Lung microvascular endothelial cell (primary cell): ENCODE measurements at places on chromosomes 11 and 22. TPM values are rescaled to one million over a fixed set of nuclear protein-coding genes. Genes with fewer than 3 reads are reported as not detected.
A peak's percentile ranks its signal among the peaks of the same experiment; 100 is the strongest.

NRIP3 gene
- 0.20 and 1.5 TPM in 2 replicates for total RNA-seq

OR5P2 gene
- total RNA-seq: not detected in 2 replicates

RAG1 gene
- 0.60 and 1.1 TPM in 2 replicates for total RNA-seq

TBC1D22A gene
- total RNA-seq: 12.9 and 15.3 TPM in 2 replicates

ST14 gene
- under 0.01 TPM in 1 of 2 replicates, not detected in the other for total RNA-seq

SMTNL1 gene
- total RNA-seq: not detected in 2 replicates

ENDOD1 gene
- 43.2 and 61.1 TPM in 2 replicates for total RNA-seq

HEPN1 gene
- under 0.01 and 0.20 TPM in 2 replicates for total RNA-seq

MUC5AC gene
- not detected in 2 replicates for total RNA-seq

FBXO3 gene
- 20.0 and 29.0 TPM in 2 replicates for total RNA-seq

LINC01488 gene
- under 0.01 TPM in 1 of 2 replicates, not detected in the other for total RNA-seq

KCNE3 gene
- total RNA-seq: under 0.01 and 0.22 TPM in 2 replicates

GAB4 gene
- not detected in 2 replicates for total RNA-seq

MYOD1 gene
- not detected in 2 replicates for total RNA-seq

DNA sequence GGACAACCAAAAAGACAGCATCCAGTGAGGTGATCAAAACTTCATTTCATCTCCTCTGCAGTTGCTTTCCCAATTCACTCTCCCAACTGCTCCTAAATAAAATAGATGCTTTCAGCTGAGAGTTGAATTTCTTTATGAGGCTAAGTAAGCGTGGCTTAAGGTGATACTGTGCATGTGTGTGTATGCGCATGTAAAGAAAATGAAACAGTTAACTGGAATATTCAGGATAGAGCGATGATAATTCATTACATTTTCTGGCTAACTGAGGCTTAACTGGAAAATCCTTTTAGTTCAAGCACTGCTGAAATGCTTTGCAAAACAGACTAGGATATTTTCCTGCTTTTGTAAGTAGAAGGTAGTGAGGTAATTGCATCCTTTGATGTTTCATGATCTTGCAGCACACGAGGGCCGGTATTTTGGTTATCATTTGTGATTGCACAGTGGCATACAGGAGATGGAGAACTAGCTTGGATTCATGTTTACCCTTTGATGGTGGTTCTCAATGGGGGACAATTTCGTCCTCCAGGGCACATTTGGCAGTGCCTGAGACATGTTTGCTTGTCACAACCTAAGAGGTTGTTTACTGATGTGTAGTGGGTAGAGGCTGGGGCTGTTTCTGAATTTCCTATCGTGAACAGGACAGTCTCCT, 71.2 kb downstream of the ZBTB16 start:
- no peak for DNase-seq

DNA sequence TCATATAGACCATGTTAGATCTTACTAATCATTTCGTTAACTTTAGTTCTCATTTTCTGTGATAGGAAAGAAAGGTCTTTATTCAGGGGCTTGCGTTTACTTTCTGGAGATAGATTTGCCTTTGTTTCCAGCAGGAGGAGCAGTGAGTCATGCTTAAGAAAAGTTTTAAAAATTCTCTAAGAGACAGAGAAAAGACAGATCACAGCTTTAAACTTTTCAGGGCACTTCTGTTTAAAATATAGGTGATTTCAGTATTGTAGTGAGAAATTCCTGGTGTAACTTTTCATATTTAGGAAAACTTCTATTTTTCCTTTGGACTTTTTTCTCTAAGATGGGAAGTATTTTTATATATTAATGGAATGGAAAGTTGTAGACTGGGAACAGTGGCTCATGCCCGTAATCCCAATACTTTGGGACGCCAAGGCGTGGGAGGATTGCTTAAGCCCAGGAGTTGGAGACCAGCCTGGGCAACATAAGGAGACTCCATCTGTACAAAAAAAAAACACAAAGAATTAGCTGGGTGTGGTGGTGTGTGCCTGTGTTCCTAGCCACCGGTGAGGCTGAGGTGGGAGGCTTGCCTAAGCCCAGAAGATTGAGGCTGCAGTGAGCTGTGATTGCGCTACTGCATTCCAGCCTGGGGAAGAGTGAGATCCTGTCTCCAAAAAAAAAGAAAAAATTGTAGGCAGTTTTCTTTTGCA, 60.3 kb downstream of the ATXN10 start:
- DNase-seq: peak; percentile 28

DNA sequence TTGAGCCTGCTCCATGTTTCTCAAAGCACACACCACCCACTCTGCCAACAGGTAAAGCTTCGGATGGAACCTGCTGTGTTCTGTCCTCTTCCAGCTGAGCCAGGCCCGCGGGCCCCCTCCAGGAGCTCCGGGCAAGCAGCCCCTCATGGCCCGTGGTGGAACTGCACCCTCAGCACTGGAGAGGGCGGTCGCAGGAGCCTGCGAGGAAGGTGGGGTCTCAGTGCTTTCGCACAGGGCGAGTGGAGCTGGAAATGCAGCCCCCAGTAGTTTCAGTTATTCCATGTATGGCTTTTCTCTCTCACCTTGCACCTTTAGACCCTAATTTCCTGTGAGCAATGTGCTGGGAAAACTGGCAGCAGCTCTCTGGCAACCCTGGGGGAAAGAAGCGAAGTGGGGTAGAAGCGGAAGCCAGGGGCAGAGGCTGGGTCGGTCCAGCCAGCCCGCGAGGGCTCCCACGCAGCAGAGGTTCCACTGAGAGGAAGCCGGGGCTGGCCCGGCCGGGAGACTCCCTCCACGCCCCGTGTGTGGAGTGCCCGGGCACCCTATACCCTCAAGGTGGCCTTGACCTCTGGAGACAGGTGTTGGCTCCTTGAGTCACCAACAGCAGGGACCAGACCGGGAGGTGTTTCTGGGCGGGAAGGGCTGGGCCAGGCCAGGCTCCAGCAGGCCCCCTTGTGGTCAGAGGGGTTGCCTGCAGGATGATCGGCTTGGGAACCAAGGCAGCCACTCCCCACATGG, 119.9 kb upstream of the TMEM45B start:
- peak; percentile 56 for DNase-seq

- DNase-seq: no peak
Measured at GRCh38 chr11:74048993-74049392, 40.1 kb upstream of the UCP3 start.

DNA sequence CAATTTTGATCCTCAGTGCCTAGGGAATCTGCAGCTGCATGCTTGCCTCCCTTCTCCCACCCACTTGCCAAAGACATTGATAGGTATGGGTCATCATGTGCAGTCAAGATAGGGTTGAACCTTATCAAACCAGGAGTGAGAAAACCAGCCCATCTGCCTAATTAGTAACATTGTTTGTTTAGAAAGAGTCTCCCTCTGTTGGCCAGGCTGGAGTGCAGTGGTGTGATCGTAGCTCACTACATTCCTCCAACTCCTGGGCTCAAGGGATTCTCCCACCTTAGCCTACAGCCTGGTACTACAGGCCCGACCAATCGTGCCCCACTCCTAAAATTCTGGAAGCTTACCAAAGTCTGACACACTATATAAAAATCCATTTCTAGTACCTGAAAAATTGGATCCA, 4.6 kb downstream of the C11orf71 start:
- peak; percentile 15 for DNase-seq

GRCh38 chr11:8948886-8949285, 6.1 kb upstream of the ASCL3 start:
- no peak for DNase-seq

- no peak for DNase-seq
Measured at GRCh38 chr22:46627806-46628482, 7.8 kb downstream of the GRAMD4 start.

- DNase-seq: peak; percentile 72
Measured at GRCh38 chr22:39388261-39389011, 11.1 kb upstream of the TAB1 start.

- DNase-seq: no peak
Measured at GRCh38 chr22:23373601-23374000, 193.3 kb downstream of the BCR start.

DNA sequence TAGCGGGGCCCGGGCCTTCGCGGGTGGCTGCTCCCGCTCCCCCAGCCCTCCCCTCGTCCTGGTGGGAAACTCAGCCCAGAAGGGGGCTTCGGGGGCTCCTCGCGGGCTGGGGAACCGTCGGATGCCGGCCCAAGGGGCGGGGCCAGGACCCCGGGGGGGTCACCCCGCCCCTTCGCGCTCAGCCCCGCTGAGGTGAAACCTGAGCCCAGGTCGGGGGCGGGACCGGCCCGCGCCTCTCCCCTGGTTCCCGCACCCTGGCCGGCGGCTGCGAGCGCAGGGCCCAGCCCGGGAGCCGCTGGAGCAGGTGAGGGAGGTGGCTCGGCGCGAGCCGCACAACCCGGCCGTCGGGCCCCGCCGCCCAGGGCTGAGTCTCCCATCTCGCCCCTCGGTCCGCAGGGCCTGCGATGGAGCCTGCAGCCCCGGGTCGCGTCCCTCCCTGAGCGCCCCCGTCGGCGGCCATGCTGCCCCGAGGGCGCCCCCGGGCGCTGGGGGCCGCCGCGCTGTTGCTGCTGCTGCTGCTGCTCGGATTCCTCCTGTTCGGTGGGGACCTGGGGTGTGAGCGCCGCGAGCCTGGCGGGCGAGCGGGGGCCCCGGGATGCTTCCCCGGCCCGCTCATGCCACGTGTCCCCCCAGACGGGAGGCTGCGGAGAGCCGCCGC, at the start of gene LARGE2:
TSS of gene LARGE2 (plus strand) at position 232 of the 658 bp plus-strand sequence. CDS start at position 459, 227 bp downstream.
- DNase-seq: no peak

GRCh38 chr22:43473441-43473840, 61.6 kb downstream of the MPPED1 start:
- no peak for DNase-seq

GRCh38 chr22:24208012-24208749, 26.9 kb downstream of the SUSD2 start:
- peak; percentile 98 for DNase-seq

DNA sequence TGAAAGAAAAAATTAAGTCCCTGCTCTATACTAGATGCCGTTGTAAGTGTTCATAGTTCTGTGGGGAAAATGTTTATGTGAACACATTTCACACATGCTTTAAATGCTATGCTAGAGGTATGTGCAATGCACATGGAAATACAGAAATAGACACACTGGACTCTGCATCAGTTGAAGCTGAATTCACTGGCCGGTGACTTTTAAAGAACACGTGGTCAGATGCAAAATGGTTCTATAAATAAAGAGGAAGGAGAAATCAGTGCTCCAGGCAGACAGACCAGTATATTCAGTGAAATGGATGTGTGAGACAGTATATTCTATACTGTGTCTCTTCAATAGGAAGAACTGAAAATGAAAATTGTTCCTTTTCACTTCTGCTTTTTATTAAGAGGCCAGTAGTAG, 29.9 kb downstream of the TRPC6 start:
- no peak for DNase-seq

- no peak for DNase-seq
Measured at GRCh38 chr22:44116755-44117684, 63.7 kb upstream of the PARVG start.

- peak; percentile 78 for DNase-seq
Measured at GRCh38 chr11:128503245-128503991, 83.9 kb downstream of the ETS1 start.

GRCh38 chr11:19435306-19435989, 194.7 kb upstream of the E2F8 start:
- DNase-seq: no peak

DNA sequence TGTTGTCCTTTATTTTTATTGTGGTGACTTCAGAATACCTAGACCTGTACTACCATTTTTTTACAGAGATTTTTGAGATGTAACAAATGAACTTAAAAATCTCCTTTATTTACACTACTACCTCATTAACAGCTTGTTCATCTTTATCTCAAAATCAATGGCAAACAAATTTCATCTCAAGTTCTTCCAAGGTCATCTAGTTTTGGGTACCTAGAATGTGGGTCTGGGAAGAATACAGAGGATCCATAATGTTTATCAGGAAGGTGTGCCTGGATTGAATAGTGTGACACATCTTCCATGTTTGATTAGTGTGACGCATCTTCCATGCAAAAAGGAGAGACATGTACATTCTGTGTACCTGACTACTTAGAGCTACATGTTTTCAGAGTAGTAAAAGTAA, 63.3 kb upstream of the CCDC179 start:
- no peak for DNase-seq

DNA sequence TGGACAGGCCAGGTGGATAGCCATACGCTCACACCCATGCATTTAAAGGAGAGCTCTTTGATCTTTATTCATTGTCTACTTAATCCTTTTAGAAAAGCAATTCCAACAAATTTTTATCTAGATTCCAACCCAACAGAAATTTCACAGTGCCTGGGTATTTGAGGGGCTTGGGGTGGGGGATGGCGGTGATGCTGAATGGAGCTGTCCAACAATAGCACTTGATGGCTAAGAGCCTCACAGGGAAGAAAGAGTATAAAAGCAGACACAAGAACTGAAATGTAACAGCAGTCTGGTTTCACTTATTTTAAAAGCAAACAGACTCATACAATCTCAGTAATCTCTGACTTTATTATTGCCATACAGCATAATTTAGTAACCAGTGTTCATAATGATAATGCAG, 101.8 kb upstream of the SORL1-AS1 start:
- no peak for DNase-seq

DNA sequence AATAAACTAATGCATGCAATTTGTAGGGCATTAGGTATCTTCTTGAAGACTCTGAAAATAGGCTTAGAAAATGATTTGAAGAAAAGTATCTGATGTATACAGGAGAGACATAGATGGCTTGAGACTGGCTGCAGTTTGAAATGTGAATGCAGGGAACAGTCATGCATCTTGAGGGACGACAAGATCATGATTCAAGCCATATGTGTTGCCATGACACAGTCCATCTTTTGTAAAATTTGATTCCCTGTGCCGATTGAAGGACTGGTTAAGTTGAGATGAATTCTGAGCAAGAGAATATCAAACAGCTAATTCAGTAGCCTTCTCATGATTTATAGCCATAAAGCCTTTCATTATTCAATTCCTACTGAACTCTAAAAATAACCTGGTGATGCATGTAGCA, 231.6 kb downstream of the CASP12 start:
- no peak for DNase-seq

DNA sequence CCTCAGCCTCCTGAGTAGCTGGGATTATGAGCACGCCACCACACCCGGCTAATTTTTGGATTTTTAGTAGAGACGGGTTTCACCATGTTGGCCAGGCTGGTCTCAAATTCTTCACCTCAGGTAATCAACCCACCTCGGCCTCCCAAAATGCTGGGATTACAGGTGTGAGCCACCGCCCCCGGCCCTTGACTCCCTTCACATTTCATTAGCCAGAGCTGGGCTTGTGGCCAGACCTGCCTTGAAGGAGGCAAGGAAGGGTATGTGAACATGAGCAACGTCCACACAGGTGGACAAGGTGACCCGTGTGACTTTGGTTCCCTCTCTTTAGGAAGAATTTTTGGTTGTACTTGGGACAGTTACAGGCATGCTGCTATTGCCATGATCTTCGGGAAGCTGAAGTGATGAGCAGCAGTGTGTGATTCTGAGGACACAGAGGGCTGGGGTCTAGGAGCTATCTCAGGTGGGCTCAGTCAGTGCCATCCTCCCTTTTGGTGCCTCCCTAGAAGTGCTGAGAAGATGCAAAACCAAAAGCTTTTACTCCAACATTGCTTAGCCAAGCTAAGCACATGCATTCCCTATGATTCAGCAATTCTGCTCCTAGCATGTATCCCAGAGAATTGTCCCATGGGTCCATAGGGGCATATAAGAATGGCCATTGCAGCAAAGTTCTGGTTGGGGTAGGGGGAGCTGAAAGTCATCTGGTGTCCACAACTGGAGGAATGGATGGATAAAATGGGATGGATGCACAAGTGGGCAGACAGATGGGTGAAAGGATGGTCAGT, 6.1 kb downstream of the AP5B1 start:
- DNase-seq: no peak
